Transverse colon (tissue), 4 donors: ENCODE measurements at places on chromosomes 1 and 21. TPM values are rescaled to one million over a fixed set of nuclear protein-coding genes. Genes with fewer than 3 reads are reported as not detected.

- no peak for DNase-seq
These were observed 228.6 kb downstream of the GRIK1 start for GRCh38 chr21:29711236-29711635.

Gene KRTAP11-1
- not detected for total RNA-seq

DNA sequence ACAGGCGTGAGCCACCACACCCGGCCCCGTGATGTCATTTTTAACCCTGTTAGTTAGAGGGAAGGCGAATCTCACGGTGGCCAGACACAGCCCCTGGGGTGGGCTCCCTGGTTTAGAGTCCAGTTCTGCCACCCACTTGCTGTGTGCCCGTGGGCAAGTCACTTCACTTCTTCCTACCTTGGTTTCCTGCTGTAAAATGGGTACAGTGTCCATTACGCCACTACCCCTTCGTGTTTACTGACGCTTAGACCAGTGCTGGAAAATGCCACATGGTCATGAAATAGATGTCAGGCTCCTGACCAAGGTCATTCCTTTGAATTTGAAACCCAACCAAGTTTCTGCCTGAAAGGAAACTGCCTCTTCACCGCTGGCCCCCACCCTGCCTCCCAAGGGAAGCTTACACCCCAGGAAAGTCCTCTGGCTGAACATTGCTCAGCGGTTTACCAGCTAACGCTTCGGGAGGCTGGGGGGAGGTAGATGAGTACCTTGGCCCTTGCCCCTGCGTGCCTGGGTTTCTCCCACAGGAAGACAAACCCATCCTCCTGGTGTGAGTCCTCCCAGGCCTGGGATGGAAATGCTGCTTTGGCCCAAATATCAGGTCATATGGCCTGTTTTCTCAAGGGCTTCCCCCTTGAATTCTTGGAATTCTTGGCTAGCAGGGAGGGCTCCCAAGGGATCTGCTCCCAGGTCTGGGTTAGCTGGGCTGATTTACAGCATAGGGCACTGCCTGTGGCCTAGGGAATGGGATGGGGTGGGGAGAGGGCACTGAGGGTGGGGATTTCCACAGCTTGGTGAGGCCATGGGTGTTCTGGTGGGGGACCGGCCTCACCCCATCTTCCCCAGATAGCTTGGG is 7.6 kb upstream of the AADACL4 start:
- DNase-seq = no peak

Gene S100A7
- not detected for total RNA-seq

Gene OR6K3
- total RNA-seq = not detected

Gene ERICH3
- total RNA-seq = not detected

GRCh38 chr1:100039591-100039990 is 69.8 kb downstream of the SLC35A3 start:
- no peak for DNase-seq

Gene CAMTA1
- 142 TPM for total RNA-seq

Gene LRRC8D
- 45.7 TPM for total RNA-seq

DNA sequence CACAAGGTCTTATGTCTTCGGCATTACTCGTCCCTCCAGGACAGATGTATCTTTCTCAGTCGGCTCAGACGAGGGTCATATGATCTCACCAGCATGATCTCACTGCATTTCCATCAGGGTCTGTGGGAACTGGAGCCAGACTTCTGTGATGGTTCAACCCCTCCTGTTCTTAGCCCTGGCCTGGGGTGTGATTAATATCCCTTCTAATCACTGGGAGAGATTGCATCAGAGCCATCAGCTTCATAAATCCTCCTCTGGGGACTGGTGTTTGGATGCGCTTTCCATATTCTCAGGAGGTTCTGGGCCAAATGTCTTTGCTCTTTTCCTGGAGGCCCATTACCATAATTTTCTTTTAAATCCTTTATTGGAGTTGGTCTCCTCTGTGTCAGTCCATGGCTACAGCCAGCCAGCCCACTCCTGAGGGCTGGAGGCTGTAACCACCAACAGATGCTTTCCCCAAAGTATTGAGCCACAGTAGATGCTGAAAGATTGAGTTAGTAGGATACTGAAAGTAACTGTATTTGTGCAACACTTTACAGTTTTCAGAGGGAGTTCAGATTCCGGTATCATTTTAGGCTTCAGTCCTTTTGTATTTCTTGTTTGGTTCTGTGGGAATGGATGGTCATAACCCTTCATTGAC is 20.0 kb downstream of the CACNA1E start:
- no peak for DNase-seq

- DNase-seq = no peak
These were observed 355.6 kb downstream of the PTBP2 start for GRCh38 chr1:97077221-97077620.

GRCh38 chr1:208090388-208091301 is 153.5 kb downstream of the PLXNA2 start:
- DNase-seq = no peak

Gene DPT
- 122 TPM for total RNA-seq

Gene OR4F29
- total RNA-seq = not detected

Gene GRHL3
- not detected for total RNA-seq

DNA sequence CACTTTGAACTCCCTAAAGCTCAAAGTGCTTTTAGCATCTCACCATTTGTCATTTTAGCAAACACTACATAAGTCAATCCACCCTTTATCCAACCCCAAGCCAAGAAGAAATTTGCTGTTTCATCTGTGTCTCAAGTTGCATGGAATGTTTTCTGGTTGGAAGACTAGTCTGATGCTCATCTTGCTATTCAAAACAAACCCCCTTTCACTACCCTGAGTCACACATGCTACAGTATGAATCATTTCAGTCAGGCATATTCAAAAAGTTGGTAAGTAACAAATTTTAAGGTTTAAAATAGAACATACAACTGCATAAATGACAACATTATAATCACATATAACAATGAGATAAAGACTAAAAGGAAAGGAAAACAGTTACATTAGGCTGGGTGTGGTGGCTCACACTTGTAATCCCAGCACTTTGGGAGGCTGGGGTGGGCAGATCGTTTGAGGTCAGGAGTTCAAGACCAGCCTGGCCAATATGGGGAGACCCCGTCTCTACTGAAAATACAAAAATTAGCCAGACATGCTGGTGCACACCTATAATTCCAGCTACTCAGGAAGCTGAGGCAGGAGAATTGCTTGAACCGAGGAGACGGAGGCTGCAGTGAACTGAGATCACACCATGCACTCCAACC is 38.7 kb downstream of the DSTYK start:
- DNase-seq = no peak

GRCh38 chr1:186302381-186302920 is 72.6 kb downstream of the TPR start:
- DNase-seq = no peak

Gene KCNH1
- 2.2 TPM for total RNA-seq

Gene TMEM200B
- total RNA-seq = 1.6 TPM
